ENCODE measurements at places on chromosomes 6 and 20.

DNA sequence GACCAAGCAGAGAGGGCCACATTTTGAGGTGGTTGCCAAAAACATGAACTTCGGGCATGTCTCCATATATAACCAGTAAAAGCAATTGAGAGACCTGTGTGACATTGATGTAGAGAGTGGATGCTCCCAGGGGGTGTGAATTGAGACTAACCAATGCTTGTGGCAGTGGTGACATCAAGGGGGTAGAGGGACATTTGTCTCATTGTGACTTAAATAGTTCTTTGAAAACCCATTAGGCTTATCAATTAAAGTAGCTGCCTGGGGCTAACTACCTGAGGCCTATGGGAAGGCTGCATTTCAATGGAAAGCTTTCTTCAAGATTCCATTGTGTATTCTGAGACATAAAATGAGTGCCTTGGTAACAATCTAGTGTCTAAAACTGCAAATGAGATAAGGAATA lies 82.1 kb upstream of the FABP7 start:
- no peak for DNase-seq

GRCh38 chr6:147204060-147204785 lies at the start of gene STXBP5:
Gene STXBP5 (plus strand): TSS chr6:147204417. CDS start chr6:147204533, 116 bp downstream.
- peak; percentile 29 for DNase-seq

DNA sequence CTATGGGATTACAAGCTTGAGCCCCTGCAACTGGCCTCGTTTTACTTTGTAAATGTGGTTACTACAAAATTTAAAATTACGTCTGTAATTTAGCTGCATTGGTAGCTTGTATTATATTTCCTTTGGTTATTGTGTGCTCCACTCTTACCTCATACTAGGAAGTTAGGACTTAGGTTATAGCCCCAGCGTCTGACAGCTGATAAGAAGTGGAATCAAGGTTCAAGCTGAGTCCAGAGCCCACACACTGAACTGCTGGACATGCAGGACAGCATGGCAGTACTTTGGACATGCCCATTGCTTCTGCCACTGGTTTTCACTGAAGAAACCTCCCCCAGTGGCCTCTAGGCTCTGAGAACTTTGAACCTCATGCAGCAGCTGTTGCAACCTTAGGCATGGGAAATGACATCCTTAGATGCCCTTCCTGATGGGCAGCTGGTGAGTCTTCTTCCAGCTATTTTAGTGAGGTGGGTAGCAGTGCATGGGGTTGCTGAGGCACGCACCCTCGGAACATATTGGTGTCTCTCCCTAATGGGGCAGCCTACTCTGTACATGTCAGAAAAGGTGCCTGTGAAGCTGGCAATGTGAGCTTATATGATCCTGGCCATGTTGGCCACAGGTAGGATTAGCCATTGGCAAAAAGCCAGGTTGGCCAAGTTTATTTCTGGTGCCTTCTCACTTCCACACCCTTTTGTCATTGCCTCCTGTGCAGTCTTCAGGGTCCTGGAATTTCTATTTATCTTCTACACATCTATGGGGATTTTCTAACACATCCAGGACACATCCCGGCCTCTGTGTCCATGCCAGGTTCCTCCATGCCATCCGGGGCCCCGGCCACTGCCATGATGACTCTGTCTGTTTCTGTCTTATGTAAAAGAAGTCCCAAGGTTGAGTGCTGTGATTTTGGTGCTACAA lies 85.3 kb downstream of the CDS2 start:
- DNase-seq, result no peak

DNA sequence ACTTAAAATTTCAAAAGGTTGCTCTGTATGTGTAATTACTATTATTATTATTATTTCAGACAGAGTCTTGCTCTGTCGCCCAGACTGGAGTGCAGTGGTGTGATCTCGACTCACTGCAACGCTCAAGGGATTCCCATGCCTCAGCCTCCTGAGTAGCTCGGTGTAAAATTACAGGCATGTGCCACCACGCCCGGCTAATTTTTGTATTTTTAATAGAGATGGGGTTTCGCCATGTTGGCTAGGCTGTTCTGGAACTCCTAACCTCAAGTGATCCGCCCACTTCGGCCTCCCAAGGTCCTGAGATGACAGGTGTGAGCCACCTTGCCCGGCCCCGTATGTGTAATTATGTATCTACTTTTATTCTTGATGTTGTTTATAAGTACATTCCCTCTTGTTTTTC lies 65.3 kb upstream of the ZNF217 start:
- DNase-seq, result no peak

GRCh38 chr20:19621072-19621471 lies 137.0 kb upstream of the RIN2 start:
- DNase-seq, result no peak

DNA sequence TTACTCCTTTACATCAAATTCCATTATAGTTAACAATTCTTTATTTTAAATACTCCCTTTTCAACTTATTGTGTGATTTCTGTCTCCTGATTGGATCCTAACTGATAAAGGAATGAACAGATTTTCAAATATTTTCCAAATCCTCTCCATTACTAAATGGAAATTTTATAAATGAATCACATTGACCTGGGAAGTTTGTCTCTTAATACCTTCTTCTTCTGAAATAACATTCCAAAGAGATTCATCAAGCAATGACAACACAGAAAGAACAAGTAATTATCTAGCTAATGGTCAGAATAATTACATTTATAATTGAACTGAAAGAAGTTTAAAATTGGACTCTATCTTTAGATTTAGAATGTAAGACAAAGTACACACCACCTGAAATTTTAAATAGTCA lies 515.4 kb upstream of the PTCHD4 start:
- DNase-seq, result no peak

GRCh38 chr6:44000164-44000842 lies 126.9 kb downstream of the MRPL14 start:
- DNase-seq, result no peak

DNA sequence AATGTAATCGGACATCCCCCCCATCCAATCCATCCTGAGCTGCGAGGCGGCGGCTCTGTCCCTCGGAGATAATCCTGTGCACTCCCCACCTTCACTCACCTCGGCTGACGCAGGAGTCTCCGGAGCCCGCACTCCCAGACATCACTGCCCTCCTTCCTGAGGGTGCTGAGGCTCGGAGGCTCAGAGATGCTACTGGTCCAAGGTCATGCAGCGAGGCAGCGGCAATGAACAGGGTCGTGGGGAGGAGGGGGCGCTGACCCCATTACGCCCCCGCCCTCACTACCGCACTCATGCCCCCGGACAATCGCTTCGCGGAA lies 485 bp downstream of the ADISSP start:
- DNase-seq, result no peak

- DNase-seq, result no peak
Observed at GRCh38 chr20:1094751-1095150, 23.7 kb upstream of the PSMF1 start.

GRCh38 chr6:109840796-109841195 lies 137.3 kb upstream of the GPR6 start:
- no peak for DNase-seq

GRCh38 chr6:30689022-30689865 lies 1.5 kb downstream of the NRM start:
- no peak for DNase-seq

DNA sequence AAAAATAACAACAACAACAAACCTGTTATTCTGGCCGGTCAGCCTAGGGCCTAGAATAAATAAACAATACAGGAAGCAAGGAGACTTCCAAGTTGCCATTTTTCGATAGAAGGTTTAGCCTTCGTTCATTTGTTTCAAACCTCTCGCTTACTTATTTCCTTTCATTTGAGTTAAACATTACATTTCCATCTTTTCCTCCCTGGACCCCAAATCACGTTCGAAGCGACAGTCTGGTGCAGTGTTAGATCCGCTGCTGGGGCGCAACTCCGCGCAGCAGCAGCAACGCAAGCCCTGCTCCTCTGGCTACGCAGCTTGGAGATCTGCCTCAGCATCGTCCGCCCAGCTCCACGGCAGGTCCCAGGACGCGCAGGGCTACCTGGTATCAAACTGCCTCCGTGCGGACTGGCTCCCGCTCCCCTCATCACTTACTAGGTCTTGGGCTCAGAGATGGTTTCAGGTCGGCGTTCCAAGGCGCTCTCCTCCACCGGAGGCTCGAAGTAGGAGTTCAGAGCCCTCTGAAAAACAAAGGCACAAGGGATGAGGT lies 530 bp downstream of the TDP2 start:
- DNase-seq, result peak; percentile 47

GRCh38 chr20:23150304-23151007 lies 64.3 kb upstream of the CD93 start:
- DNase-seq, result no peak

GRCh38 chr20:51347831-51348230 lies 194.7 kb downstream of the NFATC2 start:
- no peak for DNase-seq

DNA sequence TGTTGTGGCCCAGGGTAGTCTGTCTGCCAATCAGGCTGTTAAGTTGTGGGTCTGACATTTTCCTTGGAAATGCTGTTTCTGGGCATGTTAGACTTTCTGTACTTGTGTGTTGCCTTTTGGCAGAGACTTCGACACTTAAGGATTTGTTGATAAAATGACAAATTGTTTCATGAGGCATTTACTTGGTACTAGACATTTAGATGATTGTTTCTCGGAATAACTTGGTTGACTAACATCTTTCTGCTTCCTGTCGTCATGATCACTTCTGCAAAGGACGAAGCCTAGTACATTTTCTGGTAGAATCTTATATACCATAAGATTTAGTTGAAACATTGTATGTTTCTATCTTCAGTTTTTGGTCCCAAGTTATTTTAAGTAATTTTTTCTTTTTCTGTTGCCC lies 34.1 kb downstream of the UTRN start:
- DNase-seq, result no peak

- DNase-seq, result no peak
Observed at GRCh38 chr20:47362361-47363219, 6.1 kb upstream of the ZMYND8 start.

DNA sequence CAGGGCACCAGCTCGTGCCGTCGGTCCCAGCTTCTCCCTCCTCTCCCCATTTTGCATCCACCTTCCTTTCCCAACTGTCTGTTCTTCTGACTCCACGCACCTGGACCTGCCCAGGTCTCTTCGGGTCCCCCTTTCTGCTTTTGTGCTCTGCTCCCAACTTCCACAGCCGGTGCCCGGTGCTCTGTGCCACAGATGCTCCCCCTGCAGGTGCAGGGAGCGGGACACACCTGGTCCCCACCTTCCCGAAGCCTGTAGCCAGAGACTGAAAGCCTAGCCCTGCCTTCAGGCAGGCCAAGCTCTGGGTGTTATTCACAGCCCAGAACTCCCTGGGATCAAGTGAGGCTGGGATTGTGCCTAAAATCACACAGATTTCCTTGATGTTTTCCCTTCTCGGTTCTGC lies 24.6 kb upstream of the BMP7 start:
- DNase-seq, result no peak

DNA sequence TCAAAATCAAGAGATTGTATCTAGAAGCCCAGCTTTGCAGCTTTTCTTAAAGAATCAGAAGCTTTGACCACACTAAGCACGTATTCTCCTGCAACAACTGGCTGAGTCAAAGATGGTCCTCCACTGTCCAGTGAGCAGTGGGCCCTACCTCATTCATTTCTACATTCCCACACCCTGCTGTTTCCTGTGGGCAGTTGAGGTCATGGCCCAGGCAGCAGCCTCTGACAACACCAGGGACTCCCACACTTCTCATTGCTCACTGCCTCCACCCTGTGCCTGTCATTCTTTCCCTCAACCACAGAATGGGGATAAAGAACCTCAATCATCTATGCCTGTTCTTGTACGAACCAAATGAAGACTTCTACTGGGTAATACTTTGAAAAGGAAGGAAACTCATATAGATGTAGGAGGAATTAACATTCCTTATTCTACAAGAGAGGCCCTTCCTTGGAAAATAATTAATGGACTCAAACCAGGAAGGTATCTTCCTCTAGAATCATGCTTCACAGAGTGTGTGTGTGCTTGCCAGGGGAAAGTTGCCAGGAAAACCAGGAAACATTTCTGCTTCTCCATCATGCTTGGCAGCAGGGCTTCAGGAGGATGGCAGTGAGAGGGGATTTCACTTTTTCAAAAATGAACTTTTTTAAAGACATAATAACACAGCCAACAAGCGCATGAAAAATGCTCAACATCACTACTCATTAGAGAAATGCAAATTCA lies 191.7 kb upstream of the RIN2 start:
- no peak for DNase-seq

GRCh38 chr6:106527979-106528378 lies 101.3 kb downstream of the RTN4IP1 start:
- DNase-seq, result no peak

GRCh38 chr6:53581173-53581773 lies 36.4 kb upstream of the GCLC start:
- DNase-seq, result no peak

DNA sequence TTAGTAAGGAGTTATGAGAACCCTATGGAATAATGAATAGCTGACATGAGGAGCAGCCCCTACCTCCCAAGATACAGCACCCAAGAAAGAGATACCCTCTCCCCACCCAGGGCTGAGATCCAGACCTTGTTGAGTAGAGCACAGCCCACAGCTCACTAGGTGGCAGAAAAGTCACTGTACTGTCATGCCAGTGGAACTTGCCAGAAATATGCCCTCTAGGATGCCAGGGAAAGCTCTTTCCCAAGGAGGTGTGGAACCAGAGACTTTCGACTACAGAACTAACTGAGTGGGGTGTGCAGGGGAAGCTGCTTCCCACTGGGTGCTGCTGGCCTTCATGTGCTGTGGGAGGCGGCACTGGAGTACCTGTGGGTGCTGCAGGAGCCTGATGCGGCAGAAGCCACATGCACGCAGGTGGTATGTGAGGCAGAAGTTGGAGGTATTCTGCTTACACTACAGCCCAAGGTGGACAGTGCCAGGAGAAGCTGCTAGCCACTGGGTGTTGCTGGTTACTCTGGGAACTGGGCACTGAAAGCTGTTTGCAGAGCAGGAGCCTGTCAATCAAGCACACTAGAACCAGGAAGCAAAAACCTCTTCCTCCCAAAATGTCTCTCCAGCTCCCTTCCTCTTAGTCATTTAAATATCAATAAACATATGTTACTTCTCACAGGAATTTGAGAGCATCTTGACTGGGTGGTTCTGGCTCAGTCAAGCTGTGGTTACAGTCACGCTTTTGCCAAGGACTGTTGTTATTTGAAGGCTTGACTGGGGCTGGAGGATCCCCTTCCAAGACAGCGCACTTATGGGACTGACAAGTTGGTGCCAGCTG lies 17.8 kb downstream of the ARMC12 start:
- no peak for DNase-seq

- no peak for DNase-seq
Observed at GRCh38 chr6:128979071-128979470, 96.1 kb downstream of the LAMA2 start.

- DNase-seq, result no peak
Observed at GRCh38 chr6:116513224-116513875, 1.9 kb downstream of the CALHM5 start.

GRCh38 chr6:116330511-116330910 lies 40.2 kb upstream of the DSE start:
- no peak for DNase-seq

GRCh38 chr6:152463164-152463563 lies 174.0 kb downstream of the SYNE1 start:
- DNase-seq, result no peak

- DNase-seq, result no peak
Observed at GRCh38 chr6:103405321-103405720, 1454.4 kb downstream of the HACE1 start.
